Nucleus accumbens (tissue), 56 donors: ENCODE measurements at places on chromosomes 5 and 9.

GRCh38 chr9:93897075-93897970, 57.8 kb downstream of the BARX1 start:
- DNase-seq, result no peak

- no peak for DNase-seq
These were observed 193.8 kb upstream of the ZNF618 start for GRCh38 chr9:113682297-113682771.

DNA sequence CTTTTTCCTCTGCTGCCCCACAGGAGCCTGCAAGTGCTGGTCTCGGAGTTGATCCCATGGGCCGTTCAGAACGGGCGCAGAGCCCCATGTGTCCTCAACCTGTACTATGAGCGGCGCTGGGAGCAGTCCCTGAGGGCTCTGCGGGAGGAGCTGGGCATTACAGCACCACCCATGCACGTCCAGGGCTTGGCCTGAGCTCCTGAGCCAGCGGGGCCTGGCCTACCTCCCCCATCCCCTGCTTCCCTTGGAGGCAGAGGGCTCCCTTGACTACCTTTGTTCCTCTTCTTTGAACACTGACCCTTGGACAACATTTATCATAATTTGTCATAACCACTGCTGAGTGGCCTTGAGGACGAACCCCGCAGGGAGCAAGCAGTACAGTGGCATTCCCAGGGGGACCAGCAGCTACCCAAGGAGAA, 6.9 kb upstream of the SLC27A4 start:
- no peak for DNase-seq

- no peak for DNase-seq
These were observed 50.3 kb downstream of the APBA1 start for GRCh38 chr9:69621730-69622460.

GRCh38 chr5:159663986-159664385, 252.3 kb upstream of the ADRA1B start:
- no peak for DNase-seq

- no peak for DNase-seq
These were observed 259.6 kb upstream of the SLC24A2 start for GRCh38 chr9:20048437-20048836.

DNA sequence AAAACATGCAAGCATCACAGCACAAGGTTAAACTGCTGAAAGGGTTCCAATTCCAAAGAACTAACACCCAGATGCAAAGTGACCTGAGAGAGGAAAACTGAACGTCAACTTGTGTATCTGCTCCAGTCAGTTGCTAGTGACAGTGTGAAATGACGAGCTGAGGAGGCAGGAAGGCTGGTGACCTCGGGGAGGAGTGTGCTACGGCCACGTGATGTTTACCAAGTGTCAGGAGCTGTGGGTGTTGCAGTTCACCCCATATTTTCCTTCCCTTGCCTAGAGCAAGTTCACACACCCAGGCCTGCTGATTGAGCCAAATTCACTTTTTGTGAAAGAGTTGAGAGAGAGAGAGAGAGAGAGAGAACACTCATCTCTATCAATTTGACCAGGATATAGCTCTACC, 231.6 kb upstream of the ANKH start:
- DNase-seq, result no peak

DNA sequence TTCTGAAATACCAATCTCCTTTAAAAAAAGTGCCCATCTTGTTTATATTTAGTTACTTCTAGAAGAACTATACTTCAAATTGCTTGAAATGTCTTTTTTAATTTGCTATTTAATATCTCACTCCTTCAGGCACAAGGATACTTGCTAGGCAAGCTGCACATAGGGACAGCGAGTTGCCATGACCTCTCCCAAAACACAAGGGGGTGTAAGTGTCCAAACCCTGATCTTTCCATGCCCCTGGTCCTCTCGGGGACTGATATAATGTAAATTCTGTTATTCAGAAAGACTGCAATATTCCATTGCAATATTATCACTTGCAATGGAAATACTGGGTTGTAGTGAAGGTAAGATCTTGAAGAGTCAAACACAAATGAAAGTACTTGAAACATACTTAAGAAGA, 480.4 kb downstream of the CETN3 start:
- DNase-seq, result no peak
